GM13977 (cell line): ENCODE measurements at places on chromosomes 7 and 10.
A peak's percentile ranks its signal among the peaks of the same experiment; 100 is the strongest.

- no peak for DNase-seq
Measured at GRCh38 chr7:159209429-159209828, 64.8 kb upstream of the VIPR2 start.

DNA sequence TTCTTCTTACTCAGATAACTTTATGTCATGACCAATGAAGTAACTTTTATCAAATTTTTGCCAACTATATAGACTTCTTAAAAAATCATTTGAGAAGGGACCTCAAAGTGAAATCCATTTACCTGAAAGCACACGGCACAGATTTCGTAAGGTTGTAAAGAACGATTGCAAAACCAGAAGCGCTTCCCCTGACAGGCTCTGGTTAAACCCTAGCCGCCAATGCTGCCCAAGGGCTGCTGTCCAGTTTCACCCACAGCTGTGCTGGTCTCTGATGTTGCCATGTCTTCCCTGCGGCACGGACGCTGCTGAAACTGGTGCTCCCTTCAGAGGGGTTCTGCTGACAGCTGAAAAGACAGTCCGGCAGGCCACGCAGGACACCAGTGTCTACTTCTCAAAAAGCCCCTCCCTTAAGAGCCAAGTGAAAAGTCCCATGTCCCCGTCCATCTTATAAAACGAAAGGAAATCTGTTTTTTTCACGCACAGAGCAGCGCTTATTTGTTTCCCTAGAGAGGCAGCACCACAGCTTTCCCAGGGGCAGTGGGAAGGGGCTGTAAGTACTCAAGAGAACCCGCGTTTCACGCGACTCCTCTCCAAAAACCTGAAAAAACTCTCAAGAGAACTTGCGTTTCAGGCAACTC, 32.5 kb downstream of the GNA12 start:
- DNase-seq: no peak

DNA sequence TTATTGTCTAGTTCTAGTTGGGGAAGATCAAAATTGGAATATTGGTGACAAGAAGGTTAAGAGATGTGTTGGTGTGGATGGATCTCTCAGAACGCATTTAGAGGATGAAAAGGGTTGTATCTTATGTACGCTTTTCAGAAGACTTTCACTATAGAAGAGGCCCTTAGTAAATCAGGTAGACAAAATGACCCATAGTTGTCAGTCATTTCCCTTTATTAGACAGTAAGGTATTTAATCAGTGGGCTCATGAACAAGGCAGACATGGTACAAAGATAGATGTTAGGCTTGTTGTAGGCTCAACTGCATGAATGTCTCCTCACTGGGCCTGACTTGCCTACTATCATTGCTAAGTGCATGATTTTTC, 359.2 kb downstream of the PHF14 start:
- DNase-seq: no peak

DNA sequence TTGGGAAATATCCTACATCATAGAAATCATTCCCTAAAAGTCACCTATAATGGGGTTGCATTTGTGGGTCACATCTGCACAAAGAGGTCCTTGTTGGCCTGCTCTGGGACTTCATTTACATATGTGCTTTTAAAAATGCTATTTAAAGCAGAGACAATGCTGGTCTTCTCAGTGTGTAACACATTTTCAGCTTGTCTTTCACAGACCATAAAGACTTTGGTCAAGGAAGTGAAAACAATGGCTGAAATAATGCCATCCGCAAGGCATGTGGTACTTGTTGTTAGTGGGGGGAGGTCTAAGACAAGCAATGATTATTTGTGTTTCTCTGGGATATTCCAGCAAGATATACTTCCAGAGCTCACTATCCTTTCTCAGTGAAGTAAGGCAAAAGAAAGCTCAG, 84.6 kb upstream of the PDLIM1 start:
- no peak for DNase-seq

GRCh38 chr7:3673524-3673923, 372.5 kb downstream of the SDK1 start:
- DNase-seq: no peak

GRCh38 chr10:43373461-43373860, 2.0 kb downstream of the FXYD4 start:
- no peak for DNase-seq

GRCh38 chr7:29976266-29976665, 13.3 kb downstream of the SCRN1 start:
- DNase-seq: no peak

GRCh38 chr7:99379043-99379577, 4.6 kb downstream of the ARPC1B start:
- peak; percentile 65 for DNase-seq

GRCh38 chr10:6305401-6306321, 102.9 kb downstream of the PFKFB3 start:
- DNase-seq: no peak

GRCh38 chr7:145839814-145840213, 276.8 kb upstream of the CNTNAP2 start:
- DNase-seq: no peak
